ENCODE measurements at places on chromosomes 11 and 22.

- DNase-seq, result no peak
Measured at GRCh38 chr11:2445746-2446551, 1.1 kb downstream of the KCNQ1 start.

DNA sequence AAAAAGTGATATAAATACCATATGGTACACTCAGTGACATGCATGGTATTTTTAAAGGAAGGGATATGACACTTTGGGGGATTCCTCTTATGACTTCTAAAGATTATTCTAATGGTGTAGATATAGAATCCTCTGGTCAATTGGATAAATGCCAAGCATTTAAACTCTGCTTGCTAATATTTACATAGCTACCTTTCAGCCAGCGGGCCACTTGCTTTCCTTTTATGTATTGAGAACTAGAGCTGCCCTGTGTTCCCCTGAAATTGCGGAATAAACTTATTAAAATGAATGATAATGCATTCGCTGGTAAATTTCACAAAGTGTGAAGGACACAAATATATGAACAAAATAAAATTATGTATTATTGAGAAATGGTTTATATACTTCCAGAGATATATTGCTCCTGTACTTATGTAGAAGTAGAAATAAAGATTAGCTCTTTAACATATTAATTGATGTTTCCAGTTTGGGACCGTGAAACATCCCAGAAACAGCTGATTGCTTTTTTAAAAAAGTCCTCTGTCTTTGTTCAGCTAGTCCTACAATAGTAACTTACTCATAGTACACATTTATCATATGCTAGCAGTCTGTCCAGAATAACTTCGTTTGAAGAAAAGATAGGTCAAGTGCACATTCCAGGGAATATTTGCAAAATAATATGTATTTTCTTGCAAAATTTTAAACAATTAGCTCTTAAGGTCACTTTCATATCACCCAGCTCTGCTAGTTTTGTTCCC, 40.1 kb upstream of the CARD18 start:
- DNase-seq, result no peak

DNA sequence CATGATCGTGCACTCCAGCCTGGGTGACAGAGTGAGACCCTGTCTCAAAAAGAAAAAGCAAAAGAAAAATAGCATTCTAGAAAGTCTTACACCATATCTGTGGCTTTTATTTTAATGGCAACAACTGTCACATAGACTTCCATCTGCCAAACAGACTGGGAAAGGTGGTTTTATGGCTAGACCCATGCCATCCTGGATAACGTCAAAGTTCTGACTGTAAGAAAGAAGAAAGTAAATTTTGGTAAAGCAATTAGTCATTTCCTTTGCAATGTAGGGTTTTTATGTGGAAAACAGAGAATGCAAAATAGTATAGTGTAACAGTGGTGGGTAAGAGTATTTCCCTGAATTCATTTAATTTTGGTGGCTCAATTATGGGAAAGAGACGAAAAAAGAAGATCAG, 75.5 kb upstream of the BARX2 start:
- no peak for DNase-seq

- no peak for DNase-seq
Measured at GRCh38 chr11:12005476-12005875, 3.0 kb downstream of the DKK3 start.

GRCh38 chr22:46120420-46120737, 29.9 kb upstream of the PPARA start:
- DNase-seq, result no peak

DNA sequence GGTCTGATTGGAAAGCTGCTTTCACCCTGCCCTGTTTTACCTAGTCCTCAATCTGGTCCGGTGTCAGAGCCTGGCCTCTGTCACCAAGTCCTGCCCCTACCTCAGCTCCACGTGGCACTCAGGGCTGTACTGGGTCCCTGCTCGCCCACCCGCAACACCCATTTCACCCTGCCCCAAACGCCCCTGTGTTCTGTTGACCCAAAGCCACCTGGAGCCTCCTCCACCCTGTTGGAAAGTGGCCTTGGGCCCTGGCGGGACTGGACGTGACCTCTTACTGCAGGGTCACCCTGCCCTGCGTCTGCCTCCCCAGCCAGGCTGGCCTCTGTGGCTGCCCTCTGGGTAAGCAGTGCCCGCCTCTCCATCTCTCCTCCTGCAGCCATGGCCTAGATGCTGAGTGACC, 21.5 kb upstream of the BRSK2 start:
- no peak for DNase-seq

DNA sequence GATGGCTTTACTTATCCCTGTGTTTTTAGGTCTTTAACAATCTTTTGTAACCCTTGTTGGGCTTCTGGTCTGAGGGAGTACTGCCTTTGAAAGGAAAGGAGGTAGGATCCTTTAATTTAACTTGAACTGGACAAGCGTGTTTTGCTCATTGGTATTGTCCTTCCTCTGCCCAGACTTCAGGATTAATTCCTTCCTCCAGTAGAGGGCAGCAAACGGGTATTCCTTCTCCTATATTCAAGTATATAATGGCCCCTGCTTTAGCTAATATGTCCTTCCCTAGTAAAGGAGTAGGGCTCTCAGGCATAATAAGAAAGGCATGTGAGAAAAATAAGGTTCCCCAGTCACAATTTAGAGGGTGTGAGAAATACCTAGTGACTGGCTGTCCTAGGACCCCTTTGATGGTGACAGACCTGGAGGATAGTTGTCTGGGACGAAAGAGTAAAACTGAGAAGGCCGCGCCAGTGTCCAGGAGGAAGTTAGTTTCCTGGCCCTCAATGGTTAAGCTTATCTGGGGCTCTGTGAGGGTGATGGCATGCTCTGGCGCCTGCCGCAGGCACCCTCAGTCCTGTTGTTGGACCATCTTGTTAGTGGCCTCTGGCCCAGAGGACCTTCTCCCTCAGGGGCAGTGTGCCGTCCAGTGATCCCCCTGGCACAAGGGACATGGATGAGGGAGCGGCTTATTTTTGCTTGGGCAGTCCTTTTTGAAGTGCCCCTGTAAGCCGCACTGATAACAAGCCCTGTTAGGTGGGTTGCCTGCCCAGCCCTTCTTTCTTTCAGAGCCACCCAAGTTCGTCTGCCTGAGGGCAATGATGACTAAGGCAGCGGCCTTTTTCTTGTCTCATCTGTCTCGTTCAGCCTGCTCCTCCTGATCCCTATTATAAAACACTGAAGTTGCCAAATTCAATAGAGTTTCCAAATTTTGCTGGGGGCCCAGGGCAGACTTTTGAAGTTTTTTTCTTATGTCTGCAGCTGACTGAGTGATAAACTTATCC, 51.8 kb downstream of the C11orf71 start:
- DNase-seq, result peak; percentile 68

- DNase-seq, result no peak
Measured at GRCh38 chr11:34403431-34403830, 35.3 kb upstream of the CAT start.

GRCh38 chr11:2305140-2305778, 3.4 kb downstream of the TSPAN32 start:
- peak; percentile 73 for DNase-seq

DNA sequence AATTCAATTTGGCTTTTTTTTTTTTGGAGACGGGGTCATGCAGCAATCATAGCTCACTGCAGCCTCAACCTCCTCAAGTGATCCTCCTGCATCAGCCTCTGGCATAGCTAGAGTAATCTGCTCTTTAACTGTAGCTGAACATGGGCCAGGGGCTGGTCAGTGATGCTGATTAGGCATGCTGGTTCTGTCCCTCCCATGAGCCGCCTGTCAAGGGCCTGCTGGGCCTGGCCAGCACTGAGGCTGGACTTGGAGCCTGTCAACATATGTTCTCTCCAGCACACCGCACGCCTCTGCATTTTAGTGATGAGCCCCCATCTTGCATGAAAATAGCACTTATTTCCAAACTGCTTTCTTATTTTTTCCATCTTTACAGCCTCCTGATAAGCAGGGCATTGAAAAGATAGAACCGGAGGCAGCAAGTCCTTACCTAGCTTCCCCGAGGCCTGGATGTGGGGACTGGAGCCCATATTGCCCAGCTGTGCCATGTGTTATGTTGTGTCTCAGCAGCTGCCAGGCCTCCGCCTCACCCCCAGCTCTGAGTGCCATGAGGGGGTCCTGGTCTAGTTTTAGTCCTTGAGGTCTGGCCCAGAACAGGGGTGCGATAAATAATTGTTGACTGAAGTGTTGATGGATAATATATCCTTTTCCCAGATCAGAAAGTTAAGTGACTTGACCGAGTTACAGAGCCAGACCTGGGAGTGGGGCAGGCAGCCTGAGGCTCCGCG, 80.0 kb downstream of the CTTN start:
- no peak for DNase-seq

DNA sequence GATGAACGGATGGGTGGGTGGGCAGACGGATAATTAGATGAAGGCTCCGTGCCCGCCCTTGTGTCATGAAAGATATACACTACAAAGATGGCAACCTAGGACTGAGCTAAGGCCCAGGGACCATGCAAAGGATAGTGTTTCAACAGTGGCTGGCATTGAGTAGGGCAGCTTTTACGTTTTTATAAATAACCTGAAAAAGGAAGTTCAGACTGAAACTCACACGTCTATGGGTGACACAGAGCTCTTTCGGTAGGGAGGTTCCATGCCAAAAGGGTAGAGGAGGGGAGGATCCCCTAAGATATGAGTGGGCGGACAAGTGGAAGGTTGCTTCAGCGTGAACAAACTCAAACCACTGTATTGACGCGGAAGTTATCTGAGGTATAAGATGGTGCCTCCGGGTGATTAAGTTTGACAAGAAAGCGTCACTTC, 90.5 kb downstream of the UBASH3B start:
- no peak for DNase-seq

- DNase-seq, result peak; percentile 46
Measured at GRCh38 chr11:34749666-34750659, 129.1 kb downstream of the EHF start.

DNA sequence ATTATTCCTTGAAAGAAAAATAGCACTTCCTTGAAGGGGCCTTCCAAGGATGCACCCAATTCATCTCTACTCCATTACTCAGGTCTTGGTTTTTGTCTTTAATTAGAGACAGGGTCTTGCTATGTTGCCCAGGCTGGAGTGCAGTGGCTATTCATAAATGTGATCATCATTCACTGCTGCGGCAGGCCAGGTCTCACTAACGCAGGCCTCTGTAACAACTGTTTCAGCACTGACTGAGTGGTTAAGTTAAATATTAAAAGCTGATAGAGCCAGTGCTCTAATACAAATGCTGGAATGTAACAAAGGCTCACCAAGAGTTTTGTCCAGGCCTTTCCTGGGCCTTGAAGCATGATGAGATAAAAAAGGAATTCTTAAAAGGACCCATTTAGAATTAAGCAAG, 61.4 kb upstream of the GNAZ start:
- DNase-seq, result no peak

GRCh38 chr11:64000026-64000739, 13.9 kb downstream of the OTUB1 start:
- DNase-seq, result peak; percentile 62

GRCh38 chr22:44847380-44847779, 95.0 kb downstream of the ARHGAP8 start:
- DNase-seq, result peak; percentile 1

- DNase-seq, result no peak
Measured at GRCh38 chr22:31045900-31046538, 35.1 kb upstream of the SMTN start.

- DNase-seq, result no peak
Measured at GRCh38 chr11:17924713-17925112, 88.1 kb downstream of the SERGEF start.

- peak; percentile 41 for DNase-seq
Measured at GRCh38 chr11:19832086-19832750, 119.6 kb downstream of the NAV2 start.

DNA sequence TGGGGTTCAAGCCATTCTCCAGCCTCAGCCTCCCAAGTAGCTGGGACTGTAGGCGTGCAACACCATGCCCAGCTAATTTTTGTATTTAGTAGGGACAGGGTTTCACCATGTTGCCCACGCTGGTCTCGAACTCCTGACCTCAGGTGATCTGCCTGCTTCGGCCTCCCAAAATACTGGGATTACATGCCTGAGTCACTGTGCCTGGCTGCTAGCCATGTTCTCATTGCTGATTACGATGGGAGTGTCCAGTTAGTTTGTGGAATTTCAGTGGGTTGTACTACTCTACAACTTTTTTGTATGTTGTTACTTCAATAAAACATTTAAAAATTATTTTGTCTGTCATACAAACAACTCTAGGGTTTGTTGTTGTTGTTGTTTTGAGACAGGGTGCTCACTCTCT, 4.8 kb upstream of the VPS11 start:
- no peak for DNase-seq

DNA sequence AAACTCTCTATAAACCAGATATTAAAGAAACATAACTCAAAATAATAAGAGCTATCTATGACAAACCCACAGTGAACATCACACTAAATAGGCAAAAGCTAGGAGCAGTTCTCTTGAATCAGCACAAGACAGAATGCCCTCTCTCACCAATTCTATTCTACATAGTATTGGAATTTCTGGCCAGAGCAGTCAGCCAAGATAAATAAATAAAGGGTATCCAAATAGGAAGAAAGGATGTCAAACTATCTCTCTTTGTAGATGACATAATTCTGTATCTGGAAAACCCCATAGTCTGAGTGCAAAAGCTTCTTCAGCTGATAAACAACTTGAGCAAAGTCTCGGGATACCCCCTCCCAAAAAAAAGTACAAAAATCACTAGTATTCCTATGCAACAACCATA, 359.8 kb downstream of the LRRC4C start:
- no peak for DNase-seq

GRCh38 chr22:43570531-43571165, 158.8 kb downstream of the MPPED1 start:
- no peak for DNase-seq

- peak; percentile 78 for DNase-seq
Measured at GRCh38 chr22:21646608-21647590, 4.8 kb downstream of the SDF2L1 start.

- DNase-seq, result no peak
Measured at GRCh38 chr11:16779436-16779835, 41.0 kb downstream of the C11orf58 start.

- no peak for DNase-seq
Measured at GRCh38 chr11:10556590-10556989, 11.9 kb downstream of the LYVE1 start.

GRCh38 chr11:66289548-66290329, 796 bp upstream of the YIF1A start:
- DNase-seq, result peak; percentile 72

DNA sequence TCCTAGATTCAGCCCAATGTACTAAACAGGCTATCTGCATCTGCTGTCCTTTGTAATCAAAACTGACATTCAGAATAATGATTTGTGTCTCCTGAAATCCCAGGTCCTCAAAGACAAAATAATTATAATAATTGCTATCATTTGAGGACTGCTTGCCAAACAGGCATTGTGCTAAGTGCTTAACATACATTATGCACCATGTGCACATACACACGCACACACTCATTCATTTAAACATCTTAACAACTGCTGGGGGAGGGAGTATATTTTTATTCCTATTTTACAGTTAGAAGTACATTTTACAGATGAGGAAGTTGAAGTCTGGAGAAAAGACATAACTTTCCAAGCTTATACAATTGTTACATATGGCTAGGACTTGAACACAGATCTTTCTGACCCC, 308.0 kb upstream of the ZC3H12C start:
- no peak for DNase-seq

GRCh38 chr22:40534379-40535188, 101.9 kb downstream of the MRTFA start:
- no peak for DNase-seq

- DNase-seq, result no peak
Measured at GRCh38 chr11:32706985-32707741, 87.3 kb downstream of the CCDC73 start.

Measured in midbrain (tissue), 1 donor.